ENCODE measurements at places on chromosomes 6 and 20. TPM values are rescaled to one million over a fixed set of nuclear protein-coding genes. Genes with fewer than 3 reads are reported as not detected.

DNA sequence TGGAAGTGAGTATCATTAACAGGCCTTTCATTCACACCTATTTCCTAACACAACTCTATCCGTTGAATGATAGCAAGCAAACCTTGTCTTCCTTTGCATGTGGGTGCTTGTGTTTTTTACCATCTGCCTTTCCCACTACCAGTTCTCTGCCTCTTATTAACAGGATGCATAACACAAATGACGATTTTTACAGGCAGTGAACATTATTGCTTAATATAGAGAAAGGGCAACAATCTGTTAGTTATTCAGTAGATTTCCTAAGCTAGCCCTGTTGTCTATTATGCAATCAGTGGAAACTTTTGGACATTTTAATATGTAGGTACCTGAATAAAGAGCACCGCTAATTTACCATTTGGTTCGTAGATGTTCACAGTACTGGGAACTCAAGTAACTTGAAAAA, 348.8 kb upstream of the PLCB4 start:
- no peak for DNase-seq

DNA sequence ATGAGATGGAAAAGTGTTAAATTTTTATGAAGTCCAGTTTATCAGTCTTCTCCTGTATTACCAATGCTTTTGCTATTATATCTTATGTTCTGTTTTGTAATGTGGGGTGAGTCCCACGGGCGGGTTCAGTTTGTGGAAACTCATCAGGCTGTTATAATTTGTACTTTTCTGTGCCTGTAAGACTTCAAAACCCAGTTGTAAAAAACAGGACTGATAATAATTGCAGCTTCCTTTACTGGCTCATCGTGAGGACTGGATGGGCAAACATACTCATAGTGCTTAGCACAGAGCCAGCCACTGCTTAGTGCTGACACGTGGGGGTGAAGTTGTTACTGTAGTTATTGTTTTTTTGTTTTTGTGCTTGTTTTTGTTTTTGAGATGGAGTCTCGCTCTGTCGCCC, 45.6 kb downstream of the TGM2 start:
- no peak for DNase-seq

DNA sequence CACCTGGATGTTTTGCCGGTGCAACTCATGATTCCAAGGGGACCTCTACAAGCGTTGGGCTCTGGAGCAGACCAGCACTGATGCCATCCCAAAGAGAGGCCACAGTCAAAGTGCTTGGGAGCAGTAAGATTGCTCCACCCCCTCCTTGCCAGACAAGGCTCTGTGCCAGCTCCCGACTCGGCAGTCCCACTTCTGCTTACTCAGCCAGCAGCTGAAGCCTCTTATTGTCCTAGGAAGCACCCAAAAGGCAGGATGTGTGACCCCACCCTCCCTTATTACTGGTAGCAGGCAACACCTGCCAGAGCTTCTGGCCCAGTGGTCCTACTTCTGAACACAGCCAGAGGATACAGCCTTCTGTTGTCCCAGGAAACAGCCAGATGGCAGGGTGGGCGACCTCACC, 614.2 kb downstream of the TENT5A start:
- no peak for DNase-seq

DNA sequence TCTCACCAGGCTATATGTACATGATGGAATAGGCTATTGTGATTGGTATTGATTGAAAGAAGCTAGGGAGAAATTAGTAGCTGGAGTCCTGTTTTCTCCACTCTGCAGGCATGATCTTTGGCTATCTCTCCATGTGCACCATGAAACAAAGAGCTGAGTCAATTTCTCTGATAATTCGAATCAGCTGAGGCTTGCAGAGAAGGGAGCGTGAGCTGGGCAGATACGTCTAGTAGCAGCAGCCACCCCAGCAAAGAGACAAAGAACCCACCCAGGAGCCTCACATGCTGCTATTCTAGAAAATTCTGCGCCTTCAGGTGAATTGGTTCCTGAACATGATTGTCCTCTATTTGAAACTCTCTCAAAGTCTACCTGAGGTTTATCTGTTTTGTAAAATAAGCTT, 6.9 kb upstream of the SGK1 start:
- no peak for DNase-seq

GRCh38 chr20:12570371-12570770, 438.4 kb upstream of the SPTLC3 start:
- DNase-seq = no peak

- no peak for DNase-seq
Observed at GRCh38 chr6:5091210-5092069, 6.3 kb downstream of the PPP1R3G start.

DNA sequence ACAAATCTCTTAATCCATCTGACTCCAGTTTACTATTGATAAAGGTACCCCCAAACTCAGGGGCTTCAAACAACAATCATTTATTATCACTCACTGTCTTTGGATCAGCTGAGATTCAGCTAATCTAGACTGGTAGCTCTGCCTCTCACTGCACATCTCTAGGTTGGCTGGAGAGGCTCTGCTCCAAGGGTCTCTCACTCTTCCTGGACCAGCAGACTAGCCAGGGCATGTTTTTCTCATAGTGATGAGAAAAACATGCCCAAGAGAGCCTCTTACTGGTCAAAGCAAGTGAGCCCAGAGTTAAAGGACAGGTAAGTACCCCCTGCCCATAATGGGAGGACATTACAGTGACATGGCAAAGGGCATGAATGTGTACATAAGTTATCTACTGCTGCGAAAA, 115.1 kb upstream of the BEND3 start:
- no peak for DNase-seq

GRCh38 chr20:24981790-24982189, 10.8 kb downstream of the APMAP start:
- DNase-seq = no peak

DNA sequence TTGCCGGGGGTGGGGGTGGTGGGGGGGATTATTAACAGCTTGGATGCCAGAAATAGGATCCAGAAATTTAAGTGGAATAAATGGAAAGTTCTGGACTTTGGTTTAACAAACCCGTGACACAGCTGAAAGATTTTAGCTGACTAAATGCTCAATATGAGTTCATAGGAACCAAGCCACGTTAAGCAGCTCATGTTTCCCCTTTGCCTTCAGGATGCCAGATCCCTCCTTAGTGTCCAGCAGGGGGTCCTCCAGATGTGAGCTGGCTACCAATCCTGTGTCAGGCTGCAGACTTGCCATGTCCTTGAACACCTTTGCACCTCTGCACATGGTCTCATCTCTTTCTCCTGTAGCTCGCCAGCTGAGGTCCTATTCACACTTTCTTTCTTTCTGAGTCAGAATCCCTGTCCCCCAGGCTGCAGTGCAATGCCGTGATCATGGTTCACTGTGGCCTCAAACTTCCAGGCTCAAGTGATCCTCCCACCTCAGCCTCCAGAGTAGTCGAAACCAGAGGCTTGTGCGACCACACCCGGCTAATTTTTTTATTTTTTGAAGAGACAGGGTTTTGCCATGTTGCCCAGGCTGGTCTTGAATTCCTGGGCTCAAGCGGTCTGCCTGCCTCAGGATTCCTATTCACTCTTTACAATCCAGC, 133.3 kb upstream of the ARMC2 start:
- no peak for DNase-seq

GRCh38 chr6:117617210-117618035, 15.1 kb upstream of the GOPC start:
- DNase-seq = no peak

DNA sequence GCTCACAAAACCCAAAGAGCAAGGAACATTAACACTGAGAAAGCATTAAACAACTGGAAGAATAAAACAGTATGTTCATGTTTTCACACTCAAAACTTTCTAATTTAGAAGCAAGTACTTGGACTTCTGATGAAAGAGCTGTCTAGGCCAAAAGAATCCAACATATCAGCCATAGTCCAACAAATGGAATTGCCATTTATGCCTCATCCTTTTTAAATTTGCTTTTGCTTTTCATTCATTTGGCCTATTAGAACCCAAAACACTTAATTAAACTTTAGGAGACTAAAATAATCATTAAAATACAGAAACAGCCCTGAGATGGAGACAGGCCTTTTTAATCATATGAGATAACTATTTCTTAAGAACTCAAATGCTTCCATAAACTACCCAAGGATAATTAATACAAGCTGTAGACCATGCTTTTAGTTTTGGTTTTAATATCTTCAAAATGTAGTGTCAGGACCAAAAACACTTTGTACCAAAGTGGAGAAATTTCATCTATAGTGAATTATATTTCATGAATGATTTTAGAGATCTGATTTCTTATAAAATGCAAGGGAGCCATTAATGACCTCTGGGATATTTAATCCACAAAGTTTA, 166.5 kb downstream of the KIF6 start:
- DNase-seq = no peak

- DNase-seq = no peak
Observed at GRCh38 chr6:18488526-18489270, 101.5 kb downstream of the RNF144B start.

DNA sequence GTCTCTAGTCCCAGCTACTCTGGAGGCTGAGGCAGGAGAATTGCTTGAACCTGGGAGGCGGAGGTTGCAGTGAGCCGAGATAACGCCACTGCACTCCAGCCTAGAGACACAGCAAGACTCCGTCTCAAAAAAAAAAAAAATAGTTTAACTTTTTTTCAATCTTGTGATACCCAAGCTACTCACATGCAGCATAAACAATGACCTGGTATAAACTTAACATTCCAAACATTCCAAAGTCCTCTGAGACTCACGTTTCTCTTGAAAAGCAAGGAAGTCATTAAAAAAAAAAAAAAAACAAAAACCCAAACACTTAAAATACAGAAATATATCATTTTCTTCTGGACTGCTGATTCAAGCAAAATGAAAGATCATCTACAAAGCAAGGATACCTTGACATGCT, 14.3 kb downstream of the CRNKL1 start:
- no peak for DNase-seq

GRCh38 chr6:84329077-84329476, 101.6 kb upstream of the CEP162 start:
- no peak for DNase-seq

GRCh38 chr6:82874867-82875266, 190.8 kb downstream of the UBE3D start:
- DNase-seq = no peak

DNA sequence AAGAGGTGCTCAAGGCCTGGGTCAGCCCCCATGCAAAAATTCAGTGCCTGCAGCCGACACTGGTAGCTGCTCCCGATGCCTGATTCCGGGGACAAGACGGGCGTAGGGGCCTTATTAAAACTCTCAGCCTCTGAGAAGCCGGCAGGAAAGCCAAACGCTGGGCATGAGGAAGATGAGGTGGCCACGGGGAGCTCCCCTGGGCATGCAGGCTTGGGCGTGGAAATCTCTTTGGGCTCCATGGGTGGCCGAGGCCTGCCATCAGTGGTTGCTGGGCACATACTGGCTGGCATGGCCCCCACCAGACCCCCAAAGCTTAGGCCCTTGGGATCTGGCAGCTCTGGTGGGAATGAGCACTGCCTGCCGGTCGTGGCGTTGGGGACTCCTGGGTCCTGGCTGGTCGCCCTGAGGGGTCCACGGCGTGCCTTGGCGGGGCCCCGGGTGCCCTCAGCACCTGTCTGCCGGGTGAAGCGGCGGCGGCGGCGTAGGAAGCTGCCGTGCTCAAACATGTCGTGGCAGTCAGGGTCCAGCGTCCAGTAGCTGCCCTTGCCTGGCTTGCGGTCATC, 586 bp downstream of the FOXS1 start:
- DNase-seq = no peak

DNA sequence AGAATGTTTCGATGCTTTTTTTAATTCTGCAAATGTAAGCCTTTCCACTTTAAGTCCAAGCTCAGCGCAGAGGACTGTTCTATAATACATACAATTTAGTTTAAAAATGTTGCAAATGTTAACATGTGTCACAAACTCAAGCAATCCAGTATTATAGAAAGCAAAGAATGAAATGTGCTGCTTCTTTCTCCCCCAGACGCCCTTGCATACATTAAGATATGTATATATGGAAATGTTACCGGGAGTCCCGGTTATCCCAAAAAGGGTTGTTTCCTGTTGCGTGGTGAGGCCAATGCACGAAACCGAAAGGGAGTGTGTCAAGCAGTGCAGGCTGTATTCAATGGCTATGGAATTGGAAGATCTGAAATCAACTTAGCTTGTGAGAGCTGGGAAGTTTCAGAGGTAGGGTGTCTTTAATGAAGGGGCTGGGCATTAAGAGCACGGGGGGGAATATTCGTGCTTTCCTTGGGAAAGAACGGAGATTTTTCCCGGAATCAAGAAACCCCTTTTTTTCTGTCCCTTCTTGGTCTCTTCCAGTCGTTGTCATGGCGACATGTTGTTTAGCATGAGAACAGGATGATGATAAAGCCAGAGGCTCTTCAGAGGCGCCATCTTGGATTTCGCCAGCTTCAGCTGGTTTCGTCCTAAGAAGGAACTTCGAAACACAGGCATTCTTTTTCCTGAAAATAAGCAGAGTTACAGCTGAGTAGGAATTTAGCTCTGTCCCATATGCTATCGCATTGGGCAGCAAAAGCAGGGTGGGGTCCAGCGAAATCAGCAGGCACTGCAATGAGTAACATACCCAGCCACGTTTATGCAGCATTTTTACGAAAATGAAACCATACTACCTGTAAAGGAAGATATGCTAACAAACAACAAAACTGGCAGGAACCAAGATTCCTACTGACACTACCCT, 10.1 kb upstream of the NQO2 start:
- peak; percentile 92 for DNase-seq

DNA sequence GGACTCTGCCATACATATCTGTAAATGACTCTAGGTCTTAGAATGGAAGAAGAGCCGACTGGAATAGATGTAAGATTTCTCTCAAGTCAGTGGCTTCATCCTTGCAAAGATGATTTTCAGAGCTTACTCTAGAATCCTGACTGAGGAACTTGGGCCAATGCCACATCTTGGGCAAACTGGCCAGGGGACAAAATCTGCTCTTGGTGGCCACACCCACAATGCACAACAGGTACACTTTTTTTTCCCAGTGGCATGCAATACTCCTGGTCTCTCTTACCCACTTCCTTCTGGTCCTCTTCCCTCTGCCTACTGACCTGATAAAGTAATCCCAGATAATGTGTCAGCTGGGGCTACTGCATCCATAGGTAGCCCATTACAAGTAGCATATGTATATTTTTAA, 13.4 kb downstream of the CLIC5 start:
- no peak for DNase-seq

The EYS gene
- total RNA-seq = not detected

The HTR1E gene
- total RNA-seq = 4.4 TPM

The FAM162B gene
- 6.9 TPM for total RNA-seq

The PPIL4 gene
- total RNA-seq = 50.6 TPM

The MUCL3 gene
- total RNA-seq = not detected

The TAF4 gene
- 19.6 TPM for total RNA-seq

The FAXC gene
- 2.0 TPM for total RNA-seq

The EYA2 gene
- 7.2 TPM for total RNA-seq

The RGS17 gene
- 0.78 TPM for total RNA-seq
